ENCODE measurements at places on chromosomes 12 and 14.

DNA sequence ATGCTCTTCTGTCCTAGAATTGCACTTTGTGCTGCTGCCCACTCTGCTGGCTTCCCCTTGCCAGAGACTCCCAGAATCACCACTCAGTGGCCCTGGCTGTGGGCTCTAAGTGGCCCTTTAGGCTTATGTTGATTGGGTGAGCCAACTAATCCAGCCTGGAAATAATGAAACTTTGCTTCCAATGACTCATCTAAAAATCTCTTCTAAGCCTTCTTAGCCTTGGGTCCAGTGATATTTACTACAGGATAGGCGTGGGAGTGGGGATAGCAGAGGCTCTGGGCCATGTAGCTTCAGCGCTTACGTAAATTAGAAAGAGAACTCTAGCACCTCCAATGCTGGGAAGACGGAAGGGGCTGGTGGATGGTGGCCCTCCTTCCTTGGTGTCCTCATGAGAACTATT lies 137.9 kb downstream of the TTC8 start:
- DNase-seq = no peak

DNA sequence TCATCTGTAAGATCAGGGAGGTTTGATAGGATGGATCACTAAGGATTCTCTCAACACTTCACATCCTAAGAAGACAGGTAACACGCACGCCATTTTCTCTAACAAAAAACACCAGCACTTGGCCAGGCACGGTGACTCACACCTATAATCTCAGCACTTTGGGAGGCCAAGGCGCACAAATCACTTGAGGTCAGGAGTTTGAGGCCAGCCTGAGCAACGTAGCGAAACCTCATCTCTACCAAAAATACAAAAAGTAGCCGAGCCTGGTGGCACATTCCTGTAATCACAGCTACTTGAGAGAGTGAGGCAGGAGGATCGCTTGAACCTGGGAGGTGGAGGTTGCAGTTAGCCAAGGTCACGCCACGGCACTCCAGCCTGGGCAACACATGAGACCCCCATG lies 10.5 kb upstream of the CDK2AP1 start:
- DNase-seq = no peak

- DNase-seq = no peak
Measured at GRCh38 chr14:104805941-104806624, 5.2 kb downstream of the ZBTB42 start.

GRCh38 chr12:59499774-59500173 lies 96.1 kb upstream of the SLC16A7 start:
- DNase-seq = no peak

DNA sequence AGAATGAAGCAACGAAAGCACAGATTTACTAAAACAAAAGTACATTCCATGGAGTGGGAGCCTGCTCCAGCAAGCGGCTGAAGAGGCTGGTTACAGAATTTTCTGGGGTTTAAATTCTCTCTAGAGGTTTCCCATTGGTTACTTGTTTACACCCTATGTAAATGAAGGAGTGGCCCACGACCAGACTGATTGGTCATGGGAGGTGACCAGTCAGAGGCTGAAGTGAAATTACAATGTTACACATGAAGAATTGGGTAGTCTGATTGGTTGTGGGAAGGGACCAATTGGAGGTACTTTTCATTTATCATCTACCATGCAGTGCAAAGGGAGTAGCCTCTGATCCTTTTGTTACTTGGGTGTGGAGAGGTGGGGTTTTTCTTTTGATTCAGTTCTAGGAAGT lies 36.2 kb upstream of the APPL2 start:
- no peak for DNase-seq

DNA sequence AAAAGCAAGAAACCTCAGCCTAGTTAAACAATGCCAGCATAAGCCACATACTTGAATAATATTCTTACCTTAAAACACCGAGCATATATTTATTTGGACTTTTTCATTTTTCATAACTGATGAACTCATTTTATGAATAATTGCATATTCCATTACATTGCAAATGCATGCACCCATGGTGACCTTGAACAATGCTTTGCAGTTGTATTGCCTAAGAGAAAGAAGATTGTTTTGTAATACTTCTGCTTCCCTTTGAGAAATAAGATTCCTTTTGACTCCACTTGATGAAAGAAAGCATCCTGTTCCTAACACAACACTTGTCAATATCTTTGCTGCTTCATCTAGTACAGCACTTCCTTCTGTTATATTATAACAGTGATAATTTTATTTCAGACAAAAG lies 1182.2 kb downstream of the FLRT2 start:
- no peak for DNase-seq

DNA sequence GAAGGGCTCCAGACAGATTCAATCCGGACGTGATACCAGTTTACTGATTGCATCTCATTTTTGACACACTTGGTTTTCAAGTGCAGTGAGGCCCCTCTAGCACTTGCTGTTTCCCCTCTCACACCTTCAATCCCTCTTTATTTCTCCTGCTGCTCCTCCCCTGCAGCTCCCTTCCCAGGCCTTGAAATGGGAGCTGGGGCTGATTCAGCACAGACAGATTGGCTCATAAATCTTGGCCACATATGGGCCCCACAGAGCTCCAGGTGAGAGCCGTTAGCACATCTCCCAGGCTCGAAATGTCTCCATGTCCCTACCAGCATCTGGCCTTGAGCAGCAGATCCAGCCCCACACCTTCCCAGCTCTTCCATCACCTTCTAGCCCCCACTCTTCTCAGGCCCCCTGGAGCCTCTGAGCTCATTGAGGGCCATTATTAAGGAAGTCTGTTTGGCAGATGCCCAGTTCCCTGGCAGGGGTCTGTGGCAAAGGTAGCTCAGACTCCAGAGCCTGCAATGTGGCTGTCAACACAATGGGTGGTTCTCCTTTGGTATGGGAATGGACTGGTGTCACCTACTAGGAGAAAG lies 220.3 kb upstream of the FKBP4 start:
- no peak for DNase-seq

- DNase-seq = no peak
Measured at GRCh38 chr12:113479216-113479589, 7.5 kb upstream of the LHX5 start.

- no peak for DNase-seq
Measured at GRCh38 chr12:88300931-88301330, 158.8 kb downstream of the TMTC3 start.

DNA sequence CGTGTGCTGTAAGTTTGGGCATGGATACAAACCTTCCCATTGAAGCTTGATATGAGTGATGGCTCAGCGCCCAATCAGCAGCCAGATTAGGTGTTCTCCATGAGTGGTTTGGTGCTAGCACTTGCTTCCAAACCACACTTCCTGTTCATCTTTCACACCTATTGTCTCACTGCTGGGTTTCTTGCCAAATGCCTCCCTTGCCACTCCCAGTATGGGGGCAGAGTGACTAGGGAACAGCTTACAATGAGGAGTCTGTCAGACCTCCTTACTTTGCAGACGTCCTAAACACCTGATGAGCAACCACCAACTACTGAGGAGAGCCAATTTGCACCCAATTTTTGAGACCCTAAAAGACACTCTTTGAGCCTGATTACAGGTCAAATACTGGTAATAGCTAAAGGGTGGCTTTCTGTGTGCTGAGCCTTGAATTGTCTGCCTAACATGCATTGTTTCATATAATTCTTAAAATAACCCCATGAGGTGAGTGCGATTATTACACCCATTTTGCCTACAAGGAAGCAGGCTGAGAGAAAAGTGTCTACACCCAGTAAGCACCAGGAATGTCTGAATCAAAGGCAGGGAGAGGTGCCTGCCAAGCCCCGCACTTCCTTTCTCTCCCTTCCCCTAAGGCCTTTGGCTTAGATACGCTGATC lies 48.4 kb upstream of the FOS start:
- DNase-seq = peak; percentile 70
